ENCODE measurements at places on chromosomes 16 and 17. TPM values are rescaled to one million over a fixed set of nuclear protein-coding genes. Genes with fewer than 3 reads are reported as not detected.

The C17orf78 gene
- not detected for total RNA-seq

The SYT17 gene
- 9.2 TPM for total RNA-seq

The CACNG3 gene
- not detected for total RNA-seq

The NOMO2 gene
- total RNA-seq = 172 TPM

The CLDN9 gene
- total RNA-seq = 4.7 TPM

The IKZF3 gene
- total RNA-seq = 0.78 TPM

The CCL7 gene
- not detected for total RNA-seq

The HID1 gene
- 164 TPM for total RNA-seq

The KRTAP17-1 gene
- total RNA-seq = not detected

The PPM1E gene
- total RNA-seq = 0.26 TPM

The KRTAP4-1 gene
- total RNA-seq = not detected

The ZG16 gene
- 0.99 TPM for total RNA-seq

The KRTAP4-9 gene
- not detected for total RNA-seq

The PRSS27 gene
- total RNA-seq = 2.1 TPM

The SLC9A5 gene
- total RNA-seq = 0.33 TPM

The CASKIN1 gene
- total RNA-seq = 0.78 TPM

The GRAPL gene
- total RNA-seq = not detected

The RAI1 gene
- 16.3 TPM for total RNA-seq

The TBC1D3B gene
- not detected for total RNA-seq

The TBC1D26 gene
- not detected for total RNA-seq

The CES4A gene
- total RNA-seq = 10.9 TPM

The ICAM2 gene
- 16.2 TPM for total RNA-seq

The WSCD1 gene
- 3.0 TPM for total RNA-seq

The NPIPA7 gene
- total RNA-seq = not detected

The TBKBP1 gene
- 8.0 TPM for total RNA-seq

The KCNJ2 gene
- 0.33 TPM for total RNA-seq

The NLRC3 gene
- 1.3 TPM for total RNA-seq

The HP gene
- total RNA-seq = 3.6 TPM

The TERB1 gene
- not detected for total RNA-seq

The UTS2R gene
- total RNA-seq = not detected

The FLYWCH2 gene
- 23.6 TPM for total RNA-seq

The LYZL6 gene
- total RNA-seq = not detected

The NLRC5 gene
- total RNA-seq = 23.4 TPM

The CNGB1 gene
- not detected for total RNA-seq

The DRC3 gene
- 6.9 TPM for total RNA-seq

The CBX2 gene
- 1.6 TPM for total RNA-seq

The GGT6 gene
- 29.3 TPM for total RNA-seq

The SPATA22 gene
- not detected for total RNA-seq

The CPNE7 gene
- 2.1 TPM for total RNA-seq

The INO80E gene
- 28.3 TPM for total RNA-seq

The TP53TG3C gene
- not detected for total RNA-seq

The DHRS7C gene
- total RNA-seq = not detected

The ADCY9 gene
- 29.1 TPM for total RNA-seq

The EME2 gene
- 13.5 TPM for total RNA-seq

The CACNG4 gene
- not detected for total RNA-seq

Measured in body of pancreas (tissue), 4 donors.